ENCODE measurements at places on chromosomes 1 and 21. TPM values are rescaled to one million over a fixed set of nuclear protein-coding genes. Genes with fewer than 3 reads are reported as not detected.

- DNase-seq, result no peak
These were observed 456 bp downstream of the COL8A2 start for GRCh38 chr1:36124404-36125128.

GRCh38 chr21:46111857-46112724 lies 14.2 kb downstream of the COL6A2 start:
- no peak for DNase-seq

GBP5 gene
- 0.09 TPM for total RNA-seq

FAM72C gene
- 1.7 TPM for total RNA-seq

SPATA45 gene
- not detected for total RNA-seq

PTGFR gene
- 0.34 TPM for total RNA-seq

GRCh38 chr1:219906924-219907771 lies 21.2 kb downstream of the SLC30A10 start:
- DNase-seq, result no peak

- DNase-seq, result peak; percentile 70
These were observed 741 bp downstream of the RGS2 start for GRCh38 chr1:192809307-192810252.

- DNase-seq, result peak; percentile 54
These were observed 231.3 kb upstream of the VAMP3 start for GRCh38 chr1:7539769-7540175.

DNA sequence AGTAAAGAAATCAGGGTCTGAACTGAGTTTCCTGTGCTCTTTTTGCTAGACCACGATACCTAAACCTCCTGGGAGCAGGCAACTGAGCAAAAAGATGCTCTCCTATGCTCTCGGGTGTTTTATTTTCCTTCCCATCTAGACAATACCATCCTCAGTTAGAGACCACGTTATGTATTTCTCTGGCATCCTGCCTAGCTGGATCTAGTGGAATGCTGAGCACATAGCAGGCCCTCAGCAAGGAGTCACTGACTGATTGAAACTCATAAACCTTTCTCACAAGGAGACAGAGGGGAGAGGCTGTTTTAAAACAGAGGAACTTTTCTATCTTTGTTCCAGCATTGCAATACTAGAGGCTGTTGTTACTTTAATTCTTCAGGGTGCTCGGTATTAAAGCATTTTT lies 168.0 kb downstream of the CYYR1 start:
- DNase-seq, result no peak

TCHH gene
- total RNA-seq, result 0.17 TPM

DNA sequence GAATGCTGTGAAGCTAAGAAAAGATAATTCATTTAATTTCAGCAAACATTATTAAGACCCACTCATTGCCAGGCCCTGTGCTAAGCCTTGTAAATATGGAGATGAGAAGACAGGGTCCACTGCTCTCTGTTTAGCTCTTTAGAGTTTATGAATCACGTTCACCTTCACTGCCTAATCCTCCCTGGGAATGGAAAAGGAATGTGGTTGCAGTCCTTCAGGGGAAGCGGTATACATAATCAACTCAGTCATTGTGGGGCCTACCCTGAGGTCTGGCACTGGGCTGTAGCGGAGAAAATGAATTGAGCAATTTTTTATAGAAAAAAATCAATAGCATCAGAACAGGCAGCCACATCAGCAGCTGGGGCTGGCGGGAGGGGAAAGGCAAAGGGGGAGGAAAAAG lies 412.1 kb upstream of the NFIA start:
- DNase-seq, result no peak

DNA sequence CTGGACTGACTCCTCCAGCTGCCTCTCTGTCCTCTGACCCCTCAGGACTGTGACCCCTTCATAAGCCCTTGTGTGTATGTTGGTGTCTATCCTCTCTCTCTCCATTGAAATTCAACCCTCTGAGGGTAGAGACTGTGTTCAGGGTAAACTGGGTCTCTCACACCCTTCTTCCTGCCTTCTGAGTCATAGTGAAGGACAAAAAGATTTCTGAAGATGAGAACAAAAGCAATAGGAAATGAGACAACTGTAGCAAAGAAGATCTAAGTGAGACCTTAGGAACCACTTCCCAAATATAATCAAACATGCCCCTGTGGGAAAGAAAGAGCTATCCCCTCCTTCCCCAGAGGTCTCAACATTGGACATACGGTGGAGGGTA lies 16.9 kb downstream of the NUAK2 start:
- DNase-seq, result peak; percentile 47

ROR1 gene
- 0.17 TPM for total RNA-seq

TFF3 gene
- 257 TPM for total RNA-seq

C4BPB gene
- 0.34 TPM for total RNA-seq

DNA sequence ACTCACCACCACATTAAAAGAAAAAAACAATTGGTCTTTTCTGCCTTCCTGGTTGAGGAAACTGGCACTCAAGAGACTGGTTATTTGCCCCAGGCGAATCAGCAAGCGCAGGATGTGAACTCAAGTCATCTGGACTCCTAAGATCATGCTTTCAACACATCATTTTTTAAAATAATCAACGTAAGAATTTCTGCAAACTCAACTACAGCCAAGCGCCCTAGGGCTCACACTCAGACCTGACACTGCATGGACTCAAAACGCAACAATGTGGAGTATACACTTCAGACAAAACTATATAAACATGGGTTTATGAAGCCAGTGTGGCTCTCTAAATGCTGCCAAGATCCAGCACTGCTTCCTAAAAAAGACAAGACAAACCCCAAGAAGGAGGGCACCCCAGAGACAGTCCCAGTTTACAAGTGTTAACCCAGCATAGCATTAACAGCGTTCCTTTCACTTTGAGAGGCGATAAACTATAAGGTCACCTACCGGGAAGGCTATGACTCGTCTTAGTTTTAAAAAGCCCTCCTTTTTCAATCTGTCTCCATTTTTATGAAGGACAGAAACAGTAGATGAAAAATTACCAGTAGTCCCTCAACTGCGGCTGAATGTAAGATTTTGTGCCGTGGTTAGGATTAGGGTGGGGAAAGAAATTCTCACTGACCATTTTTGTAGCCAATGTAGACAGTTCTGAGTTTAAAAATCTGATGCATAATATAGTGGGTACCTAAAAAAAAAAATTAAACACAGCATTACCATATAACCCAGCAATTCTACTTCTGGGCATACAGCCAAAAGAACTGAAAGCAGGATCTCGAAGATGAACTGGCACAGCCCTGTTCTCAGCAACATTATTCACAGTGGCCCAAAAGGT lies 54.8 kb downstream of the SIPA1L2 start:
- DNase-seq, result peak; percentile 44

DNA sequence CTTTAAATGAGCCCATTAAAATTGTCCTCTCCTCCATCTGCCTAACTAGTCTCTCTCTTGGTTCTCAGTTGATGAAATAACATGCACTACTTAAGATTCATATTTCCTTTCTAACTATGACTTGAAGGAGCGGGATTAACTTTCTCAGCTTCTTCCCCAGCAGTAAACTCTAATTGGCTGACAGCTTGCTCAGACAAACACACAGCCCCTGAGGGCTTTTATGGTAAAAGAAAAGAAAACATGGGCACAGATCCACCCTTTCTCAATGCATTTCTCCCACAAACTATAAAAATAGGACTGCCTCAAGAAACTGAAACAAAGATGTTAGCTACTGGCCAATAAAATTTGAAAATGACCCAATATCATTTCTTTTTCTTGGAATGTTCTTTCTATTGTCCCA lies 703.1 kb downstream of the ADGRL2 start:
- no peak for DNase-seq

DNA sequence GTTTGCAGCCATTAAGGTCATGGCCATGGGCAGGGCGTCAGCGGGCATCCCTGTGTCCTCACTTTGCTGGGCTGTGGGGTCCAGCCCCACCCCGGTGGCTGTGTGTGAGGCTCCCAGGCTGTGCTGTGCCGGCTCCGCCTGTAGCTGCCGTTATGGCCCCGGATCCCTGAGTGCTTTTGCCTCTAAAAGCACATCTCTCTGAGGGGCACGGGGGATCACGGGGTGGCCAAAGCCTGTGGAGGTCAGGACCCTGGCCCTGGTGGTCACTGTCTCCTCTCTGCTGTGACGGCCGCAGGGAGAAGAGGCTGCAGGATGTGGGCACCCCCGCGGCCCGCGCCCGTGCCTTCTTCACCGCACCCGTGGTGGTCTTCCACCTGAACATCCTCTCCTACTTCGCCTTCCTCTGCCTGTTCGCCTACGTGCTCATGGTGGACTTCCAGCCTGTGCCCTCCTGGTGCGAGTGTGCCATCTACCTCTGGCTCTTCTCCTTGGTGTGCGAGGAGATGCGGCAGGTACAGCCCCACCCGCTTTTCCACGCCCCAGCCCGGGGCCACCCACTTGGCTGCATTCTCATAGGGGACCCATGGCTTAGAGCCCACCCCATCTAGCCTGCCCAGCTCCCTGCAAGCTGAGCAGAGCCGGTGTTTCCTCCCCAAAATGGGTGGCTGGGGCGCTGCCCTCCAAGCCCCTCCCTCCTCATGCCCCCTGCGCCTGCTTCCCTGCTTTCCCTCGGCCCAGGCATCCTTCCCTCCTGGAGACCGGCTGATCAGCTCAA lies 48.2 kb downstream of the TRPM2 start:
- DNase-seq, result no peak

DNA sequence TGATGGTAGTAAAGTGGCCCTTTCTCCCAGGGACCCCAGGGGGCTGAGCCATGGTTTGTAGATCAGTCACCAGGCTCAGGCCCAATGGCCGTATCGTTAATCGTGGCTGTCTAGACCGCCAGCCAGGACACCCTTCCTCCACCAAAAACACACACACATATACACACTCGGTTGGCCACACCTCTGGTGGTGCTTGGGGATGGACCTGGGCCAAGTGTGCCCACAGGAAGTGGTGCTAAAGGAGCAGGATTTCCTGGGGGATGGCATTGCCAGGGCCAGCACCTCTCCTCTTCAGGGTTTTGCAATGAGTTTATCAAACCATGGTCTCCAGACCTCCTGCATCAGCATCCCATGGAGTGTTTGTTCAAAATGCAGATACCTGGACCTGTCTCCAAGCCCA lies 36.2 kb downstream of the CITED4 start:
- no peak for DNase-seq

GRCh38 chr1:153963030-153963849 lies at the start of gene SLC39A1:
TSS of gene SLC39A1 (minus strand) at chr1:153963537. CDS start at chr1:153962715, 822 bp downstream.
- peak; percentile 98 for DNase-seq

DNA sequence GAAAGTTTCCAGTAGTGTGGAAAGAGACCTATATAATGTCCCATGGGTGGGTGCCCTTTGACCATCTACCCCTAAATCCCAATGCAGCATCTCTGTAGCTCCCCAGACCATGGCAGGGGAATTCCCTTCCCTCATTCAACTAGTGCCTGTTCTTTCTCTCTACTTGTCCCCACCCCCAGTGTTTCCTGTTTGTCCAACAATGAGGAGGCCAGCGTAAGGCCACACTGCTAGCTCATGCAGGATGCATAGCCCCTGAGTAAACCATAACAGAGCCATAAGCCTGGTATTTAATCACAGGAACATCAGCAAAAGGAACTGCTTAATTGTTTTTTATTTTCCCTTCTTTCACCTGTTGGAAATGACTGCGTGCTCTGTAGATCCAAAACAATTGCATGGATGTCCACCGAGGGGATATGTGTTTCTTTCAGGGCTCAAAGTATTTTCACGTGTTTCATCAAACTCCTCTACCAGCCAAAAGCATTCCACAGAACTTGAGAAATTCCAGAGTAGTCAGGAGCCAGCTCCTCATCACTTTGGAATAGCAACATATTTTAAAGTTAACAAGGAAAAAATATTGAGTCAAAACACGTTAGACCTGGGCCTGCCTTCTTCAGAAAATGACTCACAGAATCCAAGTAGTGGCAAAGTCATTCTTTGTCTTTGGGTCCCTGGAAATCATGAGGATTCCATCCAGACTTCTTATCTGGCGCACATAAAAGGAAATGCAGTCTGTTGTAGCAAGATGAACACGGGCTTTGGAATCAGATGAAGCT lies 162.5 kb upstream of the SGIP1 start:
- peak; percentile 94 for DNase-seq

DNA sequence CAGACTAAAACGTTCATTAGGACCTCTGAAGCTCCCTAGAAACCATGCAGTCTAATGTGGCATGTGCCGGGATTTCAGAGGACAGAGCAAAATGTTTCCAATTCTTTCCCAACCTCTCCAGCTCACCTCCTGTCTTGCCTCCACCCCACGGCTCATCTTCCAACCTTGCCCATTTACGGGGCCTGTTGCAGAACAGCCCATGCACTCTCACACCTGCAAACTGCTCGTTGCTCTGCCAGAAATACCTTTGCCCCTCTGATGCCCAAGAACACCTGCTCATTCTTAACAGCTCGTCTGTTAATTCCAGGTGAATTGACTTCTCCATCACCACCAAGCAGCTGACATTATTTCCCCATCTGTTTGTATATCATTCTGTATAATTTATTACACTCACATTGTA lies 53.9 kb upstream of the LBR start:
- no peak for DNase-seq

- DNase-seq, result no peak
These were observed 74.0 kb downstream of the TENT5C start for GRCh38 chr1:117679868-117680267.

DNA sequence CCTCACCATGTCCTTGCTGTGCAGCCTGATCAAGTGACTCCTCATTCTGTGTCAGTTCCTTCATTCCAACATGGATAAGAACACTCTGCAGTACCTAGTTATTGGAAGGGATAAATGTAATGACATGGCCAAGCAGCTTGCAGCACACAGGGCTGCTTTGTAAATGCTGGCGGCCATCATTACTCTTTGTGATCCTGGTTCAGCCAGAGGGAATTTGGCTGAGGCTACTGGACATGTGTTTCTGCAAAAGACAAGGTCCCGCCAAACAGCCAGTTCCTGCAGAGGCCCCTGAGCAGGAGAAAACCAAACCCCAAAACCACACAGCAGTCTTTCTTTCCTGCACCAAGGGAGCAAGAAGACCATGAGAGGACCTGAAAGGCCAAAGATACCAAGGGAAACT lies 495.8 kb downstream of the AJAP1 start:
- DNase-seq, result no peak

CNR2 gene
- total RNA-seq, result not detected

VWA5B1 gene
- not detected for total RNA-seq

MLLT11 gene
- 1.2 TPM for total RNA-seq

- DNase-seq, result no peak
These were observed 12.2 kb upstream of the RIPK4 start for GRCh38 chr21:41778930-41779600.

DNA sequence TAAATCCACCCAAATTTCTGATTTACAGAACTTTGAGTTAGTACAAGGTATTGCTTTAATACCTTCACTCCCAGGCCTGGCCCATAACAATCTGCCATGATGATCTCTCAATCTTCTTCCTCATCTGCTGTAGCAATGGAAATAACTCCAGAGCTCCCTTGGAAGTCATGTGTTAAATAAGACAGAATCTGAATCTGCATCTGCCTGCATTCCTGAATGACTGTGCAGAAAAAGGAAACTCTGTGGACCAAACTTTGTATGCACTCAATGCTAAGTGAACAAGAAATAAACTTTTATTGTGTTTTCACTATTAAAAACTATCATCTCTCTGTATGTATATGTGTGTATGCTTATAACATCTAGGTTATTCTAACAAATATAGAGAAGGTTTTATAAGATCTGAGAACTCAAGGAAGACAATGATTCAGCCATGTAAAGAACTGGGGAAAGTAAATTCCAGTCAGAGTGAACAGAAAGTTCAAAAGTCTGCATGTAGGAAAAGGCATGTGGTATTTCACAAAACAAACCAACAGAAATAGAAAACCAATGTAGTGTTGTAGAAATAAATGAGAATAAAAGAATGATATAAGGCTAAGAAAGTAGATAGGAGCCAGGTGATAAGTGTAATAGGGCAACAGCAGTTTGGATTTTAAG lies 390.2 kb downstream of the USH2A start:
- DNase-seq, result no peak
